ENCODE measurements at places on chromosomes 3 and 15.

GRCh38 chr15:34721802-34722438 lies 32.9 kb downstream of the GJD2 start:
- peak; percentile 96 for DNase-seq

GRCh38 chr15:85760049-85760448 lies 34.7 kb downstream of the KLHL25 start:
- no peak for DNase-seq

DNA sequence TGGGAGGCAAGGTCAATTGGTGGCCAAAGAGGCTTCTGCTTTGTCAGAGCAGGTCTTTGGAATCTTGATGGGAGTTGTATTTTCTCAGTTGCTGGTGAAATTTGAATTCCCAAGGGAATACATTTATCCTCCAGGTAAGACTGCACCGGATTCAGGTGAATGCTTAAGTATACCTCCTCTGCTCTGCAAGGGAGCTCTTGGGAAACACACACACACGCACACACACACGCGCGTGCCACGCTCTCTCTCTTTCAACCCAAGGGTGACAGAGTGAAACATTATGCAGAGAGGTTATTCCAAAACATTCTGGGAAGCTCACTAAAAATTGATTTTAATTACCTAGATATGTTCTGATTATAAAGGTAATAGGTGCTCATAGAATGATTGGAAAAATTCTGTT lies 33.7 kb downstream of the ST6GAL1 start:
- DNase-seq = no peak

GRCh38 chr15:62453375-62453774 lies 288.3 kb upstream of the C2CD4B start:
- DNase-seq = peak; percentile 40

- DNase-seq = no peak
Measured at GRCh38 chr15:35986191-35986721, 440.3 kb upstream of the DPH6 start.
